ENCODE measurements at places on chromosomes 13 and 19.
A peak's percentile ranks its signal among the peaks of the same experiment; 100 is the strongest.

DNA sequence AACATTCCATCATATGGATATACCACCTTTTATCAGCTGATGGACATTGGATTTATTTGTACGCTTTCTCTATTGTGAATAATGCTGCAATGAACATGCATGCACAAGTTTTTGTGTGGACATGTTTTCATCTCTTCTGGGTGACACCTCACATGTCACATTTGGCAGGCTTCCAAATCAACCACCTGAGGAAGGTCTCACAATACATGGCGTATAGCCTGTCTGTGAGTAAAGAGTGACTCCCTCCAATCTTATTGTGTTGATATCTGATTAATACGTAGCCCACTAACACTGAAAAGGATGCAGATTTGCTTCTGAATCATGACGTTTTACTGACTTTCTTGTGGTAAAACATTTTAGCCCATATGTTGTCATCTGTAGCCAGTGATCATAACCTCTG lies 61.1 kb downstream of the SLC15A1 start:
- DNase-seq = no peak

DNA sequence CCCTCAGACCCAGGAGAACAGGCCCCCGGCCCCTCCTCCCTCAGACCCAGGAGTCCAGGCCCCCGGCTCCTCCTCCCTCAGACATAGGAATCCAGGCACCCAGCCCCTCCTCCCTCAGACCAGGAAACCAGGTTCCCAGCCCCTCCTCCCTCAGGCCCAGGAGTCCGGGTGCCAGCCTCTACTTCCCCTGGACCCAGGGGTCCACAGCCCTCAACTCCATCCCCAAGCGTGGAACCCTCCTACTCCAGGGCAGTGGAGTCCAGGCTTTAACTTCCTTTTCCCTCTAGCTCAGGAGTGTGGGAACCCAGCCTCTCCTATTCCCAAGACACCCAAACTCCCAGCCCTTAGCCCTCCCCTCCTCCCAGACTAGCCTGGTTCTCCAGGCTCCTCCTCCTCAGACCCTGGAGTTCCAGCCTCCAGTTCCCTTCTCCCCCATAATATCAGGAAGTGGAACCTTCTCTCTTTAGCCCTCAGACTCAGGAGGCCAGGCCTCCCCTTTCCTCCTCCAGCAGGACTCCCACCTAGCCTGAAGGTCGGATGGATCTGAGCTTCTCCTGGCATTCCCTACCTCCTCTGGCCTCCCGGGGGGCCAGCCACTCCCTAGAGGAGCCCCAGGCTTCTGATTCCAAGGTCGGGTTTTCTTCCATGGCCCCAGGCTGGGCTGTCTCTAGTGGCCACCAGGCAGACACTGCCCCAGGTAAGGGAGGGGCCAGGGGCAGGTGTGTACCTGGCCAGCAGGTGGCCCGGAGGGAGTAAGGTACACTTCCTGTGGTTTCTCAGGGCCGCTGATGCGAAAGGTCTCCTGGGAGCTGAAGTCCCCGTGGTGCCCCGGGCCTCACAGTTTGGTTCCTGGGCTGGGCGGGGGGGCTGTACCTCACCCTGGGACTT lies at the start of gene TMC4:
Gene TMC4 (minus strand): TSS at position 690 of the 888 bp plus-strand sequence. CDS start 43 bp downstream, at position 647.
- DNase-seq = no peak

DNA sequence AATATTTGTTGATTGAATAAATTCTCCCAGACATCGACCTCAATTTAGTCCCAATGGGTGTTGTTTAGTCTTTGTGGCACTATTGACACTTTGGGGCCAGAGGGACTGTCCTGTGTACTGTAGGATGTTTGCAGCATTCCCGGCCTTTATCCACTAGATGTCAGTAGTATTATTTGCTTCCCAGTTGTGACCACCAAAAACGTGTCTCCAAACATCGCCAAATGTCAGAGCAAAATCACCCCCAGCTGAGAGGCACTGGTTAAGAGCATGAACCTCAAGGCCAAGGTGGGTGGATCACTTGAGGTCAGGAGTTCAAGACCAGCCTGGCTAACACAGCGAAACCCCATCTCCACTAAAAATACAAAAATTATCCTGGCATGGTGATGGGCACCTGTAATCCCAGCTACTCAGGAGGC lies 15.4 kb downstream of the NLRP12 start:
- no peak for DNase-seq

- DNase-seq = no peak
These were observed 1.1 kb downstream of the CCNE1 start for GRCh38 chr19:29812881-29813275.

DNA sequence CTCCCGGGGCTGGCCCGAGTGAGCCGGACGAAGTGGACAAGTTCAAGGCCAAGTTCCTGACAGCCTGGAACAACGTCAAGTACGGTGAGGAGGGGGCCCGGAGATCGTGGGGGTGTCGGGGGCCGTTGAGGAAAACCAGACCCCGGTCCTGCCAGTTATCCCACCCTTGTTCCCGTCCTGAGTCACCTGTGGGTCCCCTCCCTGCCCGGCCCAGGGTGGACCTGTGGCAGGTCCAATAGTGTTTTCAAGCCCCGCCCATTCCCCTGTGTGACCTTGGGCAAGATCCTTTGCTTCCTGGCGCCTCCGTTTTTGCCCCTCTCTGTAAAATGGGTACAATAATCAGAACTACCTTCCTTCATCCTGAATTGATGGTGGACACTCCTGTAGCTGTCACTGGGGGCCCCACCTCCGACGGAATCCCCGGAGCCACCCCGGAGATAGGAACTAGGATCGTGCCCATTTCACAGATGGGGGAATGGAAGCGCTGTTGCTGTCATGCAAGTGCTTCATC lies 593 bp downstream of the ATG4D start:
- DNase-seq = no peak

DNA sequence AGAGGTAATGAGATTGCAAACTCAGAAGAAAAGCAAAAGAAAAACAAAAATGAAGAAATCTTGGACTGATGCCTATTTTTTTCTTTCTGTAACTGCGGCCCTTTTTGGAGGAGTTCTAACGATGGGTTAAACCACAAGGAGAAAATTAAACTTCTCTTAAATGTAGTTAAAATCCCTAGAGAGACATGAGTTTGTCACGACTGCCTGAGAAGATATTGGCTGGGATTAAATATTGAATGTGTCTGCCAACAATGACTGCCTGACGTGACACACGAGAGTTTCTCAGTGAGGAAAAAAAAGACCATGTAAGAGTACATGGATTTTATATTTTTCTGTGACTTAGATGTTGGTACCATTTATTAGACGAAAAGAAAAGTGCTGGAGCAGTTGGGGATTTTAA lies 1013.4 kb downstream of the PCDH9 start:
- DNase-seq = no peak

DNA sequence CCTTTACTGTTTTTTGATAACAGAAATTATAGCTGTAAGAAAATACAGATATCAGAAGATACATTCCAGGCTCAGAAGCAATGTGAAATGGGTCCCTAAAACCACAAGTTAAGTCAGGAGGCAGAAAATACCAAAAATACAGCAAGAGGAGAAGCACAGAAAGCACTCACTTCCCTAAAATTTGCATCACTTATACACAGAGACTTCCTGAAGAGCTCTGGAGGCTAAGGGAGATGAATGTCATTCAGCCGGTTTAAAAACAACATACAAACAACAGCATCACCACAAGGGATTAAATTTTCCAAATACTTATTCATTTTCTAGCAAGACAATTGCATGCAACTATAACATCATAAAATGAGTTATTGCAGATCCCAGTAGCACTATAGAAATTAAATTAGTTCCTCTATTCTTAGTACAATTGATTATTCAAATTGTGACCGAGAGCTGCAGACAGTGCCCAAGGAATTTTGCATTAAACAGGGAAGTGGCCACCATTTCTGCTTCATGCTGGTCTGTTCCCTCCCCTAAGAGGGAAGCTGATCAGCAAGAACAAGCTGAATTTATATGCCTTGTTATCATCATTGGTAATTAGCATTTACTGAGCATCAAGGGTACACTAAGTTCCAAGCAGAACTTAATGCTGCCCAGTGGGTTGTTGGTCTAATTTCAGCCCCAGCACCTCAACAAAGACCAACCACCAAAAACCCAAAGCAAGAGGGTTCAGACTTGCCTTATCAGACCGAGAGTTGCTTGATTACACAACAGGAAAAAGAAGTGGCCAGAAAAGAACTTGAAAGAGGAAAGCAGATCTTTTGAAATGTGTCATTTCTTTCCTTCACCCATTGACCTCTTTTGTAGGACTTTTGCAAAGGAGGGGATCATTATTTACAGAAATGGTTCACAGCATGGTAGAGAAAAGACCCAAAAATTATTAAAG lies 140.7 kb downstream of the KCTD12 start:
- no peak for DNase-seq

DNA sequence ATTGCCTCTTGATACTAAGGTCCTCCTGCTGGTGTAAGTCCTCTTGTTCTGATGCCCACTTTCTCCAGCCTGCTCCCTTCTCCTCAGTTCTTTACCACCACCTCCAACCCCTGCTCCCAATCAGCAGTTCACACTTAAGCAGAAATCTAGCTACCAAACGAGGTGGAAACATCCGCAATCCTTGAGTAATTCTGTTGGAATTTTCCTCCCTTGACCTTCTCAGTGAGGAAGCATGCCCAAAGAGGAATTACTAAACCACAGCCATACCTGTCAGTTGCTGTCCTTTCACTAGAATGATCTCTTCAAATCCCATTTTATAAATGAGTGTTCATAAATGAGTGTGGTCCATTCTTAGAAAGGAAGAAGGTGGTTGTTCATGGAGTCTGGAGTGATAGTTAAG lies 289.9 kb downstream of the DACH1 start:
- no peak for DNase-seq

GRCh38 chr13:50626101-50626547 lies 217.4 kb downstream of the DLEU7 start:
- DNase-seq = peak; percentile 42

DNA sequence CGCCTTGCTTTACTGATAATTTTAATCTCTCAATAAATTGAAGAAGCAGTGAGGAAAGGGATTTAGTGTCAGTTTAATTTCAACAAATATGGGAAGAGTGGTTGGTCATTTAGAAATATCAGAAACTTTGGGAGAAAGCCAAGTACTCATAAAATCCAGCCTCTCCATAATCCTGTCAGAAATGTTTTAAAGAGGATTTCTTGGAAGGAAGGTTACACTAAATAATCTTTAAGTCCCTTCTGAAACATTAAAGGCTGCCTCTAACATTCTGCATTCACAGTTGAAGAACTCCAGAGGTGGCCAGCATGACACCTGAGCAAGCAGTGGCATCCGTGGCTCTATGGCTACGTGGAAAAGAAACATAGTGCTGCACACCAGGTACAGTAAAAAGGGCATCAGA lies 378.5 kb downstream of the ENOX1 start:
- DNase-seq = no peak

DNA sequence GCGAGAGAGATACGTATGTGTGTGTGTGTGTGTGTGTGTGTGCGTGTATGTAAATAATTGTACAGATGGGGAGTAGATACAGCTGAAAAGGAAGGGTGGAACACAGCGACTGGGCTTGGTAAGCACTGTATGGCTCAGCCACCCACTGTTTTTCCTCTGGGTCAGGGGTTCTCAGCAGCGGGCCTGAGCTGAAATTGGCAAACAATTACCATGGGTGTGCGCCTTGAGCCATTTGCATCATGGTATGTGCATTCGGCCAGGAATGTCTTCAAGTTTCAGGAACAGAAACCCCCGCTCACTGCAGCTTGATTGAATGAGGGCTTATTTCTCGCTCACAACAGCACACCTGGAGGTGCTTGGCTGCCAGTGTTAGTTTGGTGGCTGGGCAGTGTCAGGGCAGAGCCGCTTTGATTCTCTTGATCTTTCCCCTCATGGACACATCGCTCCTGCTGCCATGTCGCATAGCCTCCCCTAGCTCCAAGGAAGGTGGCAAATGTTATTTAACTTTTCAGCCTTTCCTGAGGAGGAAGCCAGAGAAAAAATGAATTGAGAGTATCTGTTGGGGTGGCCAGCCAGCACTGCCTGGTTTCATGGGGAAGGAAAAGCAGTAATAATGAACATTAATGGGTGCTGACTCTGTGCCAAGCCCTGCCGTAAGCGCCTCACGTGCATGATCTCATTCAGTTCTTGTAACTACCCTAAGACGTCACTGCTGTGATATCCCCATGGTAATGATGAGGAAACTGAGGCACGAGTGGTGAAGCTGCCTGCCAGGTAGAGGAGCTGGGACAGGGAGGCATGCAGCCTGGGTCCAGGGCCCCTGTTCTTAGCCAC lies 126.9 kb downstream of the SIPA1L3 start:
- DNase-seq = no peak

DNA sequence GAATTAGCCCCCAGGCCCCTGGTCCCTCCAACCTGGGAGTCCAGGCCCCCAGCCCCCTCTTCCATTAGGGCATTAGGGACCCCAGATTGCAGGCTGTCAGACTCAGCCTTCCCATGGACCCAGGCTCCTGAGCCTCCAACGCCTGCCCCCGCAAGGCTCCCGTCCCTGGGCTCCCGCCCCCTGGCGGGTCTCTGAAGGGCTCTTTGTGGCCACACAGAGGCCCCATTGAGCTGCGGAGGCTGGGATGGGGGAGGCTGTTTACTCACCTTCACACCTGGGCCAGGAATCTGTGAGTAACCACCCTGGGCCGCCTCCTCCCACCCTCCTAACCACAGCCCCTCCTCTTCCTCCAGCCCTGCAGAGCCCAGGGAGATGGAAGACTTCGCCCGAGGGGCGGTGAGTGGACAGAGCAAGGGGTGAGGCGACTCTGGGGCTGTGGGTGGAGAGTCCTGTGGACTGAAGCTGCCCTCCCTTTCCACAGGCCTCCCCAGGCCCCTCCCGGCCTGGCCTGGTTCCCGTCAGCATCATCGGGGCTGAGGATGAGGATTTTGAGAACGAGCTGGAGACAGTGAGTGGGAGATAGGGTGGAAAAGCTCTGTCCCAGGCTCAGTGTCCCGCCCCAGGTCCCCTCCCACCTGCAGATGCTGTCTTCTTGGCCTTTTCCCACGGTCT lies 4.9 kb downstream of the ARHGEF1 start:
- DNase-seq = no peak

All from fibroblast of skin of left biceps (primary cell).